ENCODE measurements at places on chromosomes 16 and 17. TPM values are rescaled to one million over a fixed set of nuclear protein-coding genes. Genes with fewer than 3 reads are reported as not detected.

Gene ABR
- 43.7 TPM for polyA plus RNA-seq

Gene MAF
- 6.6 TPM for polyA plus RNA-seq

Gene CDRT4
- 0.19 TPM for polyA plus RNA-seq

Gene STUB1
- polyA plus RNA-seq, result 94.6 TPM

Gene SCARF1
- polyA plus RNA-seq, result 0.09 TPM

Gene CES5A
- polyA plus RNA-seq, result not detected

Gene PITPNM3
- 1.1 TPM for polyA plus RNA-seq

Gene FNDC8
- polyA plus RNA-seq, result not detected

Gene CNTNAP4
- polyA plus RNA-seq, result not detected

DNA sequence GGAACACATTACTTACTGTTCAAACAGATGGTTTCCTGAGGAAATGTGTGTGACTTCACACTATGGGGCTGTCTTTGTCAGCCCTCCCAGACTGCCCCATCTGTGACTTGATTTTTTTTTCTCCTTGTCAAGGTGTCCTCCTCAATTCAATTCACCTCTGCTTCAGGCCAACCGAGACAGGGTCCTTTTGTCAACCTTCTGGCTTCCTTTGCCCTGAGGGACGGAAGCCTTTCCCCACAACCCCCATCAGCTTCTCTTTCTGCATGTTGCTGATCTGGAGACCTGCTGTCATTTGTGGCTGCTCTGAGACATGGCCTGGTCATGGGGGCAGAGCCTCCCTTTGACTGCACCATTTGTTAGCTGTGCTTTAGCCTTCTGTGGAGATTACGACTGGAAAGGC, 21.3 kb upstream of the RGS9 start:
- no peaks in the 10 kb centered on the region for H3K36me3 ChIP-seq
- no peak overlapping the region for H3K4me3 ChIP-seq
- no peak for DNase-seq
- no peak overlapping the region for H3K27ac ChIP-seq
- no peaks in the 10 kb centered on the region for H3K27me3 ChIP-seq
- H3K4me1 ChIP-seq, result no peaks in the 10 kb centered on the region

DNA sequence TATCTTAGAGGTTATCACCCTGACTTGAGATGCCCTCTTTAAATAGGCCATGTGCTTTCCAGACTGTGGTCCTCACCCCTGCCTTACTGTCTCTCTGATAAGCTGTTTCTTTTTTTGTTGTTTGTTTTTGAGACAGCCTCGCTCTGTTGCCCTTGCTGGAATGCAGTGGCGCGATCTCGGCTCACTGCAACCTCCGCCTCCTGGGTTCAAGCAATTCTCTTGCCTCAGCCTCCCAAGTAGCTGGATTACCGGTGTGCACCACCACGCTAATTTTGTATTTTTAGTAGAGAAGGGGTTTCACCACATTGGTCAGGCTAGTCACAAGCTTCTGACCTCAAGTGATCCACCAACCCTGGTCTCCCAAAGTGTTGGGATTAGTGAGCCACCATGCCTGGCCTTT, 765 bp upstream of the SEPTIN12 start:
- H3K36me3 ChIP-seq, result no peaks in the 10 kb centered on the region
- no peak for DNase-seq
- H3K4me1 ChIP-seq, result no peaks in the 10 kb centered on the region
- H3K27ac ChIP-seq, result no peak overlapping the region
- no peaks in the 10 kb centered on the region for H3K27me3 ChIP-seq
- H3K4me3 ChIP-seq, result no peak overlapping the region

GRCh38 chr16:82240111-82240510, 70.1 kb upstream of the MPHOSPH6 start:
- DNase-seq, result peak; percentile 25
- H3K27ac ChIP-seq, result no peak overlapping the region
- no peaks in the 10 kb centered on the region for H3K4me1 ChIP-seq
- H3K36me3 ChIP-seq, result no peaks in the 10 kb centered on the region
- H3K27me3 ChIP-seq, result no peaks in the 10 kb centered on the region

- no peaks in the 10 kb centered on the region for H3K4me1 ChIP-seq
- H3K36me3 ChIP-seq, result no peaks in the 10 kb centered on the region
- H3K27ac ChIP-seq, result peak overlapping the region; percentile 51
- no peak for DNase-seq
These were observed 55.6 kb upstream of the ALOX12 start for GRCh38 chr17:6940186-6940649.

DNA sequence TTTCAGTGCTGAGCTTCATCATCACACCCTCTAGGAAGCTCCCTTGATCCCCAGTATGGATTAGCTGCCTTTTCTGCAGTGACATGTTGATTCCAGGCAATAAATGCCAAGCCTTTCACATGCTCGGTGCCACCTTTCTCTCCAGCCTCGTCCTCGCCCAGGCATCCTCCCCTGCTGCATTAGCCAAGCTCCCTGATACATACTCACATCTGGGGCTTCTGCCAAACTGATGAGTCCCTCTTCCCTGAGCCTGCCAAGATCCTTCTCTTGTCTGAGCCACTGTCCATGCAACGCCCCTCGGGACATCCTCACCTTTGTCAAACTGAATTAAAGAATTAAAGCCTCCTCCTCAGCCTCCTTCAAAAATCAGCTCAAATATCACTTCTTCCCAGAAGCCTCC, 538.5 kb upstream of the CDH11 start:
- no peaks in the 10 kb centered on the region for H3K4me1 ChIP-seq
- no peaks in the 10 kb centered on the region for H3K27me3 ChIP-seq
- no peak for DNase-seq
- H3K4me3 ChIP-seq, result no peak overlapping the region

- no peaks in the 10 kb centered on the region for H3K27me3 ChIP-seq
- H3K36me3 ChIP-seq, result no peaks in the 10 kb centered on the region
- H3K4me3 ChIP-seq, result no peak overlapping the region
- H3K27ac ChIP-seq, result no peak overlapping the region
These were observed 131.7 kb downstream of the SHISA6 start for GRCh38 chr17:11372692-11373091.

- H3K36me3 ChIP-seq, result no peaks in the 10 kb centered on the region
- no peak for DNase-seq
- no peaks in the 10 kb centered on the region for H3K4me1 ChIP-seq
- H3K4me3 ChIP-seq, result no peak overlapping the region
These were observed 111.6 kb downstream of the DYNLRB2 start for GRCh38 chr16:80652441-80652840.

DNA sequence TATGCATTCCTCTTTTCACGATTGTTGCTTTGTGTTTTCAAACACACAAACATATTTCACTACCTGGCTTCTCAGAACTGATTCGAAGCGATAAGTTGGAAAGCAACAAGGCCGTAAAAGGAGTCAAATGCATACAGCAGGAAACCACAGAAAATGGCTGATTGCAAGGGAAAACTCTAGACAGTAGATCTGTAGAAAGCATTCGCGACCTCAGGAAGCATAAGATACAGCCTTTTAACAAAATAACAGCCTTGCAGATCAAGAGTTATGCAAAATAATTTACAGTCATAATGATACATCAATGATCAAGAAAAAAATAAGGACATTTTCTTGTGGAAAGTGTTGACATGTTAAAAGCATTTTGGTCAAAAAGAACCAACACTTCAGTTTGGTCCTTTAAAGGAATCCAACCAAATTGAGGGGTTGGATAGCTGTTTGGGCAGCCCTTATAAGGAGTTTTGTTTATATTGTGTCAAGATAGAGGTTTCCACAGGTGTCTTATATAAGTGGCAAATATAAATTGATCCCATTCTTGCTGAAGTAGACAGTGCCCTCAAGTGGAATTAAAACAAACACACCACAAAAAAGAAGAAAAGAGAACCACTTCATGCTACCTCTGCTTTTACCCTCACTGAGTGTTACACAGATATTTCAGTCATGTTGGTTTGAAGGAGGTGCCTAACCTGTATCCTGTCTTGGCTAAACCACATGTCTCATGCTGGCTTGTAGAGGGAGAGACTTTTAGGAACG, 5.5 kb downstream of the CYLD start:
- peaks cover 7% of the 10 kb centered on the region for H3K4me1 ChIP-seq
- H3K36me3 ChIP-seq, result no peaks in the 10 kb centered on the region
- H3K4me3 ChIP-seq, result no peak overlapping the region
- H3K27ac ChIP-seq, result no peak overlapping the region
- no peaks in the 10 kb centered on the region for H3K27me3 ChIP-seq
- peak; percentile 37 for DNase-seq

- H3K27me3 ChIP-seq, result peaks cover 41% of the 10 kb centered on the region
- peak overlapping the region; percentile 35 for H3K4me3 ChIP-seq
- no peak for DNase-seq
- no peak overlapping the region for H3K27ac ChIP-seq
These were observed 804 bp downstream of the CRYM start for GRCh38 chr16:21277045-21277926.

DNA sequence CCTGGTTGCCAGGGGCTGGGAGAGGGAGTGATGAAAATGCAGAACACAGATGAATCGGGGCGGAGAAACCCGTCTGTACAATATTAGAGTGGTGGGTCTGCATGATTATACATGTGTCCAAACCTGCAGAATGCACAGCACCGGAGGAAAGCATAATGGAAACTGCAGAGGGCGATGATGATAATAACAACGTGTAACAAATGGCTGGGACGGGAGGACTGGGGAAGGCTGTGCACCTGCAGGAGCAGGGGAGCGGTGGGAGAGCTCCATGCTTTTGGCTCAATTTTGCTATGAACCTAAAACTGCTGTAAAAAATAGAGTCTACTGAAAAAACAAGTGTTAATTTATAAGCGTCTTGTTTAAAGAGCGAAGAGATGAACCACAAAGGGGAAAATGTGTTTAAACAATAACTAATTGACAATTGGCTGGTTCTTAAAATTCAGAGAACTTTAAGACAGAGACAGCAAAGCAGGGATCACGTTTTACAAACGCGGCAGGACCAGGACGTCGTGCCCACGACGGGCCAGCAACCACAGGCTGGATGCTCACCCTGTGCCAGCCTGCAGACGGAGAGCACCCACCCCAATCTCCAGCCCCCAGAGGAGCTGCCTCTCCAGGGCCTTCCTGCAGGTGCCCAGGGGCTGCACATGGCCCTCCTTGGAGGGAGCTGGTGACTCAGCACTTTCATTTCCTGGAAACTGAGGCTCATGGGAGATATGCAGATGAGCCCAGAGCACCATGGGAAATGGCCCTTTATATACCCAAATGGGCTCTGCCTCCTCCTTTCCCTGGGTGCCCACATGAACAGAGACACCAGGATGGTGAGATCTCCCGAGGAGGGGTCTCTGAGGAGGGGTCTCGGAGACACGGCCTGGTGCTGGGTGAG, at the start of gene TEX19:
TEX19 (plus strand) TSS at position 783 of the 886 bp plus-strand sequence. CDS start 2,904 bp downstream, outside the sequence.
- H3K27me3 ChIP-seq, result peaks cover 16% of the 10 kb centered on the region
- H3K4me1 ChIP-seq, result peaks cover 5% of the 10 kb centered on the region
- no peak for DNase-seq
- H3K36me3 ChIP-seq, result no peaks in the 10 kb centered on the region
- no peak within 1 kb of the TSS for H3K27ac ChIP-seq

GRCh38 chr16:70432723-70433457, 6.0 kb downstream of the ST3GAL2 start:
- H3K4me1 ChIP-seq, result peaks cover 43% of the 10 kb centered on the region
- no peak overlapping the region for H3K4me3 ChIP-seq
- H3K36me3 ChIP-seq, result peaks cover 4% of the 10 kb centered on the region
- peak overlapping the region; percentile 2 for H3K27ac ChIP-seq
- peak; percentile 25 for DNase-seq
- H3K27me3 ChIP-seq, result no peaks in the 10 kb centered on the region

DNA sequence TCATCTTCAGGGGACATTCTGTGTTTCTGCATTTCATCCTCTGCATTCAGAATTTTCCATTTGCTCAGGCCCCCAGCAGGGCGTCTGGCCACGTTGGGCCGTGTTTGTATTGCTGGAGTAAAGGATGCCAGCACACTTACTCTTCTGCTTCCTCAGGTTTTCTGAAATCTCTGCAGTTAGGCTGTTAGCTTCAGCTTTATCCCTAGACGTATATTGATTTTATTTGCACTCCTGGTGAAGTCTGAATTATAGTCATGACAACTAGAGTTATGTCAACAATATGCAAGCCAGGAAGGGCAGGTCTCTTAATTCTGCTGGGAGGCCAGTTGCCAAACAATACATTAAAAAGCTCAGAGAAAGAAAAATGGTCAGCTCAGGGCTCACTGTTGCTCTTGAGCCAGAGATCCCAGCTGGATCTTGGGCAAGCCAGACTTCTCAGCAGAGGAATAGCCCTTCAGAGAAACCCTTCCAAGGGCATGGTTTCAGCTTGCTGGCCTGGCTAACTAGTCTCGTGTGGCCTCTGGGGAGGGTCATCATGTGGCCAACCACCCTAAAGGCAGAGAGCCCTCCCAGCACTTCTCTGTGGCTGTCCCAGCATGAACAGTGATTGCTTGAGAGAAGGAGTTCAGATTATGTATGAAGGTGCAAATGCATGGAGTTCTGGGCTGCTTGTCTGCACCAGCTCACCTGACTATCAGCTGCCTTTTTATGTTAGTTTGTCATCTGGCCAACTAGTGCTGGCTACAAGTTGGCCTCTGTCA, 110.2 kb upstream of the CACNG5 start:
- no peak overlapping the region for H3K4me3 ChIP-seq
- no peak overlapping the region for H3K27ac ChIP-seq
- H3K27me3 ChIP-seq, result no peaks in the 10 kb centered on the region
- H3K36me3 ChIP-seq, result no peaks in the 10 kb centered on the region

DNA sequence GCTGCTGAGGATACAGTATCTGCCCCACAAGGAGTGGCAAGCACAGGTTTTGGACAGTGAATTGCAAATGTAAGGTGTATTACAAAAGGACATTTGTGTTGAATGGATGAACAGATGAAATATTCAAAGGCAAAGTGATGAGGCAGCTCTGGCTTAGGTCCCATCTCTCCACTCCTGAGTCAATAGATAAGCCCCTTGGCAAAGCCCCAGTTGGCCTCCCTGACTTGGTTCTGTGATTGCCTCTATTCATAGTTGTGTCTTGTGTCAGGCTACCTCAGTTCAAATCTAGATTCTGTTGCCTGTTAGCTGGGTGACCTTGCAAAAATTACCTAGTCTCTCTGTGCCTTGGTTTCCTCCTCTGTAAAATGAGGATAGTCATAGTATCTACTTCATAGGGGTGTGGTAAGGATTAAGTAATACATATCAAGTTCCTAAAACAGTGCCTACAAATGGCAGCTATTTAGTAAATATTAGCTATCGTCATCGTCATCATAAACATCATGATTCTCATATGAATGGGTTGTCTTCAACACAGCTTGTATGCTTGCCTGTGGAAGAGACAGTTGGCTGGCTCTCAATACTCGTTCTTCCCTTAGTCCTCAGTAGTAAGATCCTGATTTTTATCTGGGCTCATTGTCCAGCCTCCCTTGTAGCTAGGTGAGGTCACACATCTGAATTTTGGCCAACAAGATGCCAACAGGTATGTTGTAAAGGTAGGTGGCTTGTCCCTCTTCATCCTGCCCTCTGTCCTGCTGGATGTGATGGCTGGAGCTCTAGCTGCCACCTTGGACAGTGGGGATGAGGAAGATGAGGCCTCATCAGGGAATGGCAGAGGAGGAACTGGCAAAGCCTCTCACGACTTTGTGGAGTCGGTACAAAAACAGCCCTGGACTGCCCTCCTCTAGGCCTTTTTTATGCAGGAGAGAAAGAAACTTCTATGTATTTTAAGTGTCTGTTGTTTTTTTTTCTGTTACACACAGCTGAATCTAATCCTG, 2.1 kb upstream of the MFAP4 start:
- no peaks in the 10 kb centered on the region for H3K27me3 ChIP-seq
- no peak overlapping the region for H3K27ac ChIP-seq
- peaks cover 5% of the 10 kb centered on the region for H3K36me3 ChIP-seq
- DNase-seq, result peak; percentile 26

GRCh38 chr16:74297145-74297665, 591 bp downstream of the PSMD7 start:
- H3K4me3 ChIP-seq, result peak overlapping the region; percentile 87
- peaks cover 4% of the 10 kb centered on the region for H3K4me1 ChIP-seq
- H3K27ac ChIP-seq, result peak overlapping the region; percentile 96
